Stimulated activated CD8-positive, alpha-beta memory T cell treated with anti-CD3 and anti-CD28 coated beads, Interleukin-15, amount 100 ng/mL, for 24 hours (primary cell): ENCODE measurements at places on chromosomes 7 and 10.

DNA sequence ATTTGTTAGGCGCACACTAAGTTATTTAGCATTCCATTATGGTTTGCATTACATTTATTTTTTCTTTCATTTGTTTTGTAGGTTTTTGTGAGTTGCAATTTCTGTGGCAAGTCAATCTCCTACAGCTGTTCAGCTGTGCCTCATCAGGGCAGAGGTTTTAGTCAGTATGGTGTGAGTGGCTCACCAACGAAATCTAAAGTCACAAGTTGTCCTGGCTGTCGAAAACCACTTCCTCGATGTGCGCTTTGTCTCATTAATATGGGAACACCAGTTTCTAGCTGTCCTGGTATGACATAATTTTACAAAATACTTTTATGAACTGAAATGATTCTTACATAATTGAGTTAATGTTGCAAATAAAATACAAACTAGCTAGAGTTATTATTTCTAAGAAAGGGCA is 29.5 kb downstream of the MIOS start:
- DNase-seq = no peak

GRCh38 chr7:88317422-88317821 is 10.7 kb upstream of the STEAP4 start:
- no peak for DNase-seq

GRCh38 chr10:59934701-59935100 is 28.3 kb upstream of the CCDC6 start:
- no peak for DNase-seq

DNA sequence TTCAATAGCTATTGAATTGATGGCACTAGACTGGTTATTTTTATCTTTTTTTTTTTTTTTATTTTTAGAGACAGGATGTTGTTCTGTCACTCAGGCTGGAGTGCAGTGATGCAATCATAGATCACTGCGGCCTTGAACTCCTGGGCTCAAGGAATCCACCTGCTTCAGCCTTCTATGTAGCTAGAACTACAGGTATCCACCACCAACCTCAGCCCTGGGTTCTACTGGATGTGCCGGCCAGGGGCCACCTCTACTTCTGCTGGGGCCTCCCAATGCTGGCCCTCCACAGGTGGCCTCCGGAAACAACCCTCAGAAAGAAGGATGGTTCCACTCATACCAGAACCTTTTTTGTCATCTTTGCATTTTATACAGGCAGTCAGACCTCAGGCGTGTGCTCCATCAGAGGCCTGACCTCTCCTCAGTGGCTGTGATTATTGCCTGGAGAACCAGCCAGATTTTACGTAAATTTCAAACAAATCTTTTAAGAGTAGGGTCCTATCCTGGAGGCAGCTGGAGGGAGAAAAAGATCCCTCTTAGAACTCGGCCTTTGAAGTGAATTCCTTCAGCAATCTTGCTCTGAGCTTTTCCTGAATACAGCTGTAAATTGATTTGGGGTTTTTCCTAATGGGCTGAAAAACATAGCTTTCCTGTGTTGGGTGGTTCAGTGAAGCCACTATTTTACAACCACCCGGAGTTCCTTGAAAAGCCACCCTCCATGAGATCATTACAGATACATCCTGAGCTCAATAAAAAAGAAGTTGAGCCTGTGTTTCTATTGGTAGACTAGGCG is 110.0 kb downstream of the SPAG6 start:
- DNase-seq = no peak

GRCh38 chr10:18359812-18360211 is 219.6 kb downstream of the CACNB2 start:
- DNase-seq = no peak
